ENCODE measurements at places on chromosomes 13 and 19.
A peak's percentile ranks its signal among the peaks of the same experiment; 100 is the strongest.

DNA sequence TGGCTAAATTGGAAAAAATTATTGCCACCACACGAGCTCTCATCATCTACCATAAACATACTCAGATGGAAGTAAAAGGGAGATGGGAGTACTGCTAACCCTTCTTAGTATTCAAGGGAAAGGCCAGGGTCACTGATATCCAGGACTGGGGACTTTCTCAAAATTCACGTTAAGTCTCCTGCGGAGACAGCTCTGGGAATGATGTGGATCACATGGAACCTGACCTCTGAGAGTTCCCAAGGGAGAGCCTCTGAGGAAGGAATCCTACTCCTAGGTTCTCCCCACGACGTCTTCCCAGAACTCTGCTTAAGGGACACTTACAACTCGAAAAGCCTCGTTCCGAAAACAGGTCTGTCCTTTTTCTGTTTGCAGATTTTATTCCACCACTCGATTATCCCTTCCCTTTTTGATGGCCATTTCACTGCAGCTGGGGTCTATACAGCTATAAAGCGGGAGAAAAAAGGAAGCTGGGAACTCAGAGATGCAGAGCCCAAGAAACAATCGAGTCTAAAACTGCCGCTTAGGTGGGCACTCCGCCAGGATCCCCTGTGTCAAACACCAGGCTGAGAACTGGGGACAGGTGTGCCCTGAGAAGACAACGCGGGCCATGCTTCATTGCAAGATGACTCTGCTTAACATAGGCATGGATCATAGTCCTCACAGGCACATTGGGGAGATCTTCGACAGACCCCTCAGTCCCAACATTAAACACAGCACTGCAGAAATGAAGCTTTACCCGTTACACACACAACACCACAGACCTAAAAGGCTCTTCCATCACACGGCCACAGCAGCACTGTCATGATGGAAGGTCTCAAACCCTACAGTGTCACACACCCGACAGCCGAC lies 823 bp upstream of the ZNF567 start:
- DNase-seq = no peak

GRCh38 chr13:108877300-108877699 lies 247.9 kb downstream of the MYO16 start:
- peak; percentile 22 for DNase-seq

DNA sequence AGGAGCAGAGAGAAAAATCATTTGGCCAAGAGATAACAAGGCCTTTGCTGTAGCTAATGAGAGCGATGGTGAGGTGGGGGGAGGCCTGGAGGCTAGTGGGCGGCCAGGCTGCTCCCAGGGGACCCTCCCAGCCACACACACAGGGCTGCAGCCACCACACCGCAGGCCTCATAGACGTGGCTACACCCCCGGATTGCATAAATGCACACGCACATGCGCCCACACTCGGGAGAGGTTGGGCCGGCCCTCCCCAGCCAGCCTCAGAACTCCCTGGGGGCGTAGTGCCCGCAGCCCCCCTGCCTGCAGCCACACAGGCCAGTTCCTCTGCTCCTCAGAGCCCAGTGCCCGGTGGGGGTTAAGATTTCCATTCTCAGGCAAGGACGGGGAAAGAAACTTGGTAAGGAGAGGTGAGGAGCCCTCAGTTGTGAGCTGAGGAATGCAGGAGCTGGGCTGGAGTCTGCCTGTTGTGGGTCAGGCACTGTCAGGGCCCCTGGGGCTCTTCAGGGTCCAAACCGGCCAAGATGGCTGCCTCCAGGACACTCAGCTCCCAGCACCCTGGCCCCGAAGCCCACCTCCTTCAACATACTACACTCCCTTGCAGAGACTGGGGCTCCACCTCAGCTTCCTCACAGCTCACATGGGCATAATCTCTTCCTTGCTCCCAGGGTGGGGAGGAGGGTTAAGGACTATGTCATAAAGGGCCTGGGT lies 8.0 kb downstream of the PTH2 start:
- DNase-seq = no peak

- no peak for DNase-seq
Measured at GRCh38 chr19:53664152-53664551, 32.4 kb downstream of the DPRX start.

DNA sequence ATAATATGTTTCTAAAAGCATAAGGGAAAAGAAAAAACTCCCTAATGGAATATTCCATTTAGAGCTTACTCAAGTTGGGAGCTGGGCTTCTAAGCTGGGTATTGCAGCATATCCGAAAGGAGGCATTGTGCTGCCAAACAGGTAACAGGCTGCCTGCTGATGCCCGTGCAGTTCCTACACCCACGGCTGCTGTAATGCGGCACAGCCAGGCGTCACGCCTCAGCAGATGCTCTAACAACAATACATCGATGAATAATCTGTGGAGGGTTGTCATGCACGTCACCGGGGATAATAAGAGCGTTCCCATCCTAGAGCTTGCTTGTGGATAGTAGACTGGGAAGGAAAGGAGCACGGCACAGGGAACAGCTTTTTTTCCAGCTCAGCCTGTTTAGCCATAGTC lies 1582.1 kb upstream of the SLC10A2 start:
- DNase-seq = no peak
